ENCODE measurements at places on chromosomes 16 and 17.
A peak's percentile ranks its signal among the peaks of the same experiment; 100 is the strongest.

DNA sequence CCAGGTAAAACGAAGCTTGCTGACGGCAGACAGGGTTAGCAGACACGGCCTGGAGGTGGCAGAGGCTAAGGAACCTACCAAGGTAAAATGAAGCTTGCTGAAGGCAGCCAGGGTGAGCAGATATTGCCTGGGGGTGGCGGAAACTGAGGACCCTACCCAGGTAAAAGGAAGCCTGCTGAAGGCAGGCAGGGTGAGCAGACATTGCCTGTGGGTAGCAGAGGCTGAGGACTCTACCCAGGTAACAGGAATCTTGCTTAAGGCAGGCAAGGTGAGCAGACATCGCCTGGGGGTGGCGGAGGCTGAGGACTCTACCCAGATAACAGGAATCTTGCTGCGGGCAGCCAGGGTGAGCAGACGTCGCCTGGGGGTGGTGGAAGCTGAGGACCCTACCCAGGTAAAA, 2.6 kb upstream of the GCGR start:
- no peak for DNase-seq

- no peak for DNase-seq
Observed at GRCh38 chr16:72112452-72112792, 18.8 kb downstream of the DHX38 start.

DNA sequence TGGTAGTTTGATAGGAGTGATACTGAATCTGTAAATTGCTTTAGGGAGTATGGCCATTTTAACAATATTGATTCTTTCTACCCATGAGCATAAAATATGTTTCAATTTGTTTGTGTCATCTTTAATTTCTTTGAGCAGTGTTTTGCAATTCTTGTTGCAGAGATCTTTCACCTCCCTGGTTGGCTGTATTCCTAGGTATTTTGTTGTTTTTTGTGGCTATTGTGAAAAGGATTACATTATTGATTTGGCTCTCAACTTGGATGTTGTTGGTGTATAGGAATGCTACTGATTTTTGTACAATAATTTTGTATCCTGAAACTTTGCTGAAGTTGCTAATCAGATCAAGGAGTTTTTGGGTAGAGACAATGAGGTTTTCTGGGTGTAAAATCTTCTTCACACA, 3.2 kb downstream of the KRTAP9-9 start:
- no peak for DNase-seq

- peak; percentile 97 for DNase-seq
Observed at GRCh38 chr17:5419356-5419958, at the start of gene NUP88. Gene NUP88 (minus strand): TSS chr17:5419662. CDS start chr17:5419650, 12 bp downstream.

GRCh38 chr17:51629232-51629631, 368.9 kb downstream of the UTP18 start:
- no peak for DNase-seq

DNA sequence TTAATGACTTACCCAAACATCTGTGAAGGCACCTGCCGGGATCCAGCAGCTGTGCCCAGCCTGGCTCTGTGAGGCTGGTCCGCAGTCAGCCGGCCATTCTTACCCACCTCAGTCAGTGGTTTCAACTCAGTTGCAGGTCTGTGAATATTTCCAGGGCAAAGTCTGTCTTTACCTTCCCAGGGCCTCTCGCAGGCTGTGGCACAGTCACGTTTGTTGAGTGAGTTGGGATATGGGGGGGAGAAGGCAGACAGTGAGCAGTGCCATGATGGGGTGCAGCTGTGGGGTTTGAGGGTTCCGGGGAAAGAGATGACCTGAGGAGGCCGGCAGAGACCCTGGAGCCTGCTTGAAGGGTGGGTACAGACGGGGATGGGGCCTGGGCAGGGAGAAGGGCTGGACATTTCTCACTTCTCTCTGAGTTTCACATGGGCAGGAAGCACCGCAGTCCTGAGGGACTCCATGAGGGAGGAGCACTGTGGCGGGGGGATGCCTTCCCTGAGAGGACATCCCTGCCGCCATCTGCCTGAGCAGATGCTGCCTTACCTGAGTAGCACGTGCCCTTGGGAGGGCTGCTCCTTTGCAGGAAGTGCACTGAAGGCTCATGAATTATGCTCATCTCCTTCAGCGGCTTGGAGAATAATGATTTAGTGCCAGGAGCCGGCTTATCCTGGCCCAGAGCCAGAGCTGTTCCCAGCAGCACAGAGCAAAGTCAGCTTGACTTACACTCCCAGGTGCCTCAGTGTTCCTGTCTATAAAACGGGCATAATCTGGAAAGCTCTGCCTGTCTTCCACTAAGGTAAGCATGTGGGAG, 48.1 kb downstream of the KSR1 start:
- DNase-seq = no peak

DNA sequence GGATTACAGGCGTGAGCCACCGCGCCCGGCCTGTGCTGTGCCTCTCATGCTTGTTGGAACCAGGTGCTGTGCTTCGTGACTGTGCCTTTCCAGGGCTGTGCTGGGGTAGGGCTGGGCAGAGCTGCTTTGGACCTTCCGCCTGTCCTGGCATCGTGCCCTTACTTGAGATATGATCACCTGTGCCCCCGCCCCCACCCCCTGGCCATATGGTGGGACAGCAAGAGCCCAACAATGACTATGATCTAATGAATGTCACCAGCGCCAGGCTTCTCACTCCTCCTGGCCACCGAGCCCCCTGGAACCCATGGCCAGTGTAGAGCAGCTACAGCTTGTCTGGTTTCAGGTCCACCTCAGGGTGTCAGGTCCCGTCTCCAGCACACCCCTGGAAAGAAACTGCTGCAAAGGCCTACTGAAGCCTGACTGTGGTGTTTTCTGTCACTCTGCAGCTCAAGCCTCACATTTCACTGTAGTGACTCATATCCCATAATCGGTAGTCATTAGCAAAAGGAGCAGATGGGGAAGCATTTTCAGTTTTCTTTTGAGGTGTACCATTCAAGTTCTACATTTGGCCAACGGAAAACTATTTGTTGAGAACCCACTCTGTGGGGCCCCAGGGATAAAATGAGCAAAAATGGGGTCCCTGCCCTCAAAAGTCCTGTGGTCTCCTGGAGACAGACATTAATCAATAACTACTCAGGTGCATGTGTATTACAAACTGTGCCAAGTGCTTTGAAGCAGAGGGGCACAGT, 22.1 kb downstream of the FCSK start:
- no peak for DNase-seq
